T-helper 1 cell (primary cell): ENCODE measurements at places on chromosomes 16 and 17.

DNA sequence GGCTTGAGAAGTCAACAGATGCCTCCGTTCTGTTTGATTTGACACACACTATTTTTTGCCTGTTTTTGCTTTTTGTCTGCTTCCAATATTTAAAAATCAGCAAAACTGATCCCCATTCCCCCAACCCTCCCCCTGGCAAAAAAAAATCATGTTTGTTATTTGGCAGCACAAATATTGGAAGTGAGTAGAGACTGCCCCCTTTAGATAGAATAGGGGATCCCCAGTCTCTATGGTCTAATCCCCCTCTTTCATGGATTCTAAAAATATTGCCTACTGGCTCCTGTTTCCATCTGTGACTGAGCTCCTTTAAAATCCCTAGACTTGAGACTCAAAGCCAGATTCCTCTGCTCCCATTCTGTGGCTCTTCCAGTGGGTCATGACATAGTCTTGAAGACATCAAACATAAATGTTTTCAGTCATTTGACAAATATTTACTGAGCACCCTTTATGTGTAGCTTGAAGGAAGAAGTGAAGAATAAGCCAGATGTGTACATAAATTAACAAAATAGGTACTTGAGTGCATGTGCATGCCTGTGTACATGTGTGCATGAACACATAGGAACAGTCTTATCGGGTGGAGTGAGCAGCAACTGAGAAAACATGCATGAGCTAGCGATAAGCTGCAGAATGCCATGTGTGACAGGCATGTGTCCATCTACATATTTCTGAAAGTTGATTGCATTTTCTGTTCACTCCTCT, 101.2 kb downstream of the SALL1 start:
- no peak for DNase-seq

- DNase-seq, result no peak
Observed at GRCh38 chr17:81534157-81535006, 6.2 kb downstream of the FSCN2 start.

- peak; percentile 74 for DNase-seq
Observed at GRCh38 chr17:7478276-7479212, 887 bp downstream of the ZBTB4 start.

GRCh38 chr16:70635336-70636016, 10.9 kb upstream of the IL34 start:
- no peak for DNase-seq

DNA sequence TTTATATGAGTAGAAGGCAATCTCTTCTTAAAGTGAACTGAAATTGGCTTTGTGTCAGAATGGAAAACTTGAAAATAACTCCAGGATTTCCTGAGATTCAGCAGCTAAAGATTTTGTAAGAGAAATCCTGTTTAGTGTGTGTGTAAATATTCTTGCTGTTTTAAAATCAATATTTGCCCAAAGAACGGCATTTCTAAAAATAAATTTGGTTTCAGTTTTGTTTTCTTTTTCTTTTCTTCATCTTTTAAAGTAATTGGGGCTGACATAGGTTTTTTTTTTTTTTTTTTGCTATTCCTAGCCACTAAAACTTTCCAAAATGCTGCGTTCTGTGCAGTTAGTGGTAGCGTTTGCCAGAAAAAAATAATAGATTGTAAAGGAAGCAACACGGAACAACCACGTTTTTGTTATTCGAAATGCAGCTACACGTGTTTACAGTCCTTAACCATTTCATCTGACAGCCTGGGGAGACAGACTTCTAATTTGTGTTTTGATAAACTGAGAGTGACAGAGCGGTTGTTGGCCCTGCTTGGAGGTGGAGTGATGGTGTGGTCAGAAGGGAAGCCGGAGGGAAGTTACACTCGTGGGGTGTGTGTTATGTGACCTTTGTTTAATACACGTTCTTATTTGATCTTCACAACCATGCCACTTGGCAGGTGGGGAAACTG, 21.6 kb upstream of the SMPD3 start:
- no peak for DNase-seq

DNA sequence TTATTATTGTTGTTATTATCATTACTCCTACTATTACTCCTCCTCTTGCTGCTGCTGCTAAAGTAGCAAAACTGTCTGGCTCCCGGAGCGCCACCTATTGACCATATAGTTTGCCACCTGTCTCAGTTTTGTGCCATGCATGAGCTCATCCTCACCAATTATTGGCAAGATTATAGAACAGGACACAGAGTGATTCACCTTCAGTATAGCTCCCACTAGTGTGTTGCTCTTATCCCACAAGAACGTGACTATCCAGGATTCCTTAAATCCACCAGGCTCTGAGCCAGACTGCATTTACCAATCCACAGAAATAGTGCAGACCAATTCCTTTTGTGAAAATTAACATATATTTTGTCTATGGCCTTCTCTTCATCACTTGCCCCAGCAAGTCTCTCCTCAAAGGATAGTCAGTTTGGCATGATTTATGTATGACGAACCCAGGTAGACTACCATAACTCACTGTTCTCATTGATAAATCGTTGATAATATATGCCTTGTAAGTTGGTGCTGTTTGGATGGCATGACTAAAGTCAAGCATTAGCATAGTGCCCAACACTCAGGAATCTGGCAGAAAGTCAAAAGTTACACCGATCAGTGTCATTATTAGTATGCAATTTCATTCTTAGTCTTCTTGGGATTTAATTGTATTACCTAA, 405.5 kb upstream of the HSBP1 start:
- DNase-seq, result no peak

GRCh38 chr17:79740413-79740812, 9.7 kb downstream of the ENPP7 start:
- DNase-seq, result no peak

DNA sequence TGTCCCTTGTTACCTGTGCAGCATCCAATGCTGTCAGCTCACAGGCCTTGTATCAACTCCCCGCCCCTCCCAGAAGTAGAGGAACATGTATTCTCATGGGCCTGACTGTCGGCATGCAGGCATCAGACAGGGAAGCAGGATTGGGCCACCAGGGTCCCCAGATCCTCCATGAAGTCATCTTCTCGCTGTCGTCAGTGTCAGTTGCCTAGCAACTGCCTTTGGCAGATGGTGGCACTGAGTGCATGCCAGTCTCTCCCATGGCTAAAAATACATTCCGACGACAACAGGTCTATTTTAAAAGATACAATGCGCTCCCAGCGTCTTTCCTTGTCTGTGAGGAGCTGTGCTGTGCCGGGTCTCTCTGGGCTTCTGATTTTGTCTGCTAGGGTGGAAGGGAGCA, 36.8 kb upstream of the CES5A start:
- no peak for DNase-seq

DNA sequence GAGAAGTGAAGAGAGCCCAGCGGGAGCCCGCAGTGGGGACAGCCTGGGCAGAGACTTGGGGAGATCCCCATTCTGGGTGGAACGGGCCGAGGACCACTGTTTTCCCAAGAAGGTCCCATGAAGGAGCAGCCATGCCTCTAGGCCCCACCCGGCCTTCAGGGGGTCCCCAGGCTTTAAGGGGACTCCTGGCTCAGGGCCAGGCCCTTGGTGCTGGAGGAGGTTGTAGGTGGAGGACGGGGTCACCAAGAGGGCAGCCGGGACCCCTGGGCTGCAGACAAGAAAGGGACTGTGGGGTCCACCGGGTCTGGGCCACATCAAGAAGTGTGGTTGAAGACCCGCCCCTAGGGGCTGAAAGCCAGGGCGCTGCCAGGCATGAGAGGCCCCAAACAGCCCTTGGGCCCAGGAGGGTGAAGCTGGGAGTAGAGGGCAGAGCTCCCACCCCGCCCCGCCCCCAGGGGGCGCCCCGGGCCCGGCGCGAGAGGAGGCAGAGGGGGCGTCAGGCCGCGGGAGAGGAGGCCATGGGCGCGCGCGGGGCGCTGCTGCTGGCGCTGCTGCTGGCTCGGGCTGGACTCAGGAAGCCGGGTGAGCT, at the start of gene PRSS21:
PRSS21 (plus strand) TSS at position 487 of the 589 bp plus-strand sequence; CDS start at position 519, 32 bp downstream.
- no peak for DNase-seq

GRCh38 chr17:29433541-29433940, 43.4 kb downstream of the TAOK1 start:
- DNase-seq, result no peak

DNA sequence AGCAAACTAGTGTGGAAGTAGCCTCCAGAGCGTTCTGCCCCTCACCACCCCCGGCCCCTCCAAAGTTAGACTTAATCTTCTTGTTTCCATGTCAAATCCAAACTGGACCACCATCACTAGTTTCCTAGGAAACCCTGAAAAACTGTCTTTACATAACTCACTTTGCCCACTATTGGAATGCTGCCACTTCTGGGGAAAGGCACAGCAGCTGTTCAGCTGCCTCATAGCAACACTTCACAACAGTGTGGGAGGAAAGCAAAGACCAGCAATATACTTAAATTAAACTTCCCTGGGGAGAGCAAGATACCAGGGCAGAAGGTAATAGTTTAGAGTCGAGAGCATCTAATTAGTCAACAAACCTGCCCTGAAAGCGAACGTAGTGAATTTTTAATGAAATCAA, 452.2 kb downstream of the KCNJ2 start:
- DNase-seq, result no peak

GRCh38 chr17:33811984-33812577, 443.0 kb upstream of the CCL2 start:
- DNase-seq, result no peak

DNA sequence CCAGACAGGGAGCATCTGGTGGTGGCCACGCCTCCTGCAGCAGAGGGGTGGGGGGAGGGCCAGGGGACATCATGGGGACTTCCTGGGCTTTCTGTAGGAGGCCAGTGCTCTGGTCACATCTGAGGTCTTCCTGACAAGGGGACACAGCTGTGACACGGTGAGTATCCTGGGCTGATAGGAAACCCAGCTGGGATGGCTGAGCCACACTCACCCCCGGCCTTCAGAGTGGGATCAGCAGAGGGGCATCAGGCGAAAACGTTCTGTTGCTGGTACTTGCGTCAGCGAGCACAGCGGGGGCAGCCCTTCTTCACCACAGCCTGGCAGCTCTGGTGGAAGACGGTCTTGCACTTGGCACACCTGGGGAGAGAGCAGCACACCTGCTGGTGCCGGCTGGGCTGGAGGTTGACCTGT, 122.9 kb upstream of the SMURF2 start:
- no peak for DNase-seq

DNA sequence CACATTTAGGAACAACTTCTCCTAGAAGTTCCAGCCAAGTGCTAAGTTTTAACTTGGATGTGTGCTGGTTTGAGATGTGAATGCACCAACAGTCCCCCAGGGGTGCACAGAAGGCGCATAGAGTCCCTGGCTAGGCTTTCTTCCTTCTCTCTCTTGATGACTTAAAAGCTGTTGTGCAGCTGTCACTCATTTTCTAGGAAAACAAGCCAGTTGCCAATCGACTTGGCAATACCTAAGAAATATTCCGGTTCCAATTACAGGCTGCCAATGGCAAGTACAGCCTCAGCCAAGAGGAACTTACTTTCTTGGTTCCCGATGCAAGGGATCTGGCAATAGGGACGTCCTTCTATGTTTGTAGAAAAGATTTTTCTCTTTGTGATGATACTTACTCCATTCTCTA, 266.6 kb upstream of the EEF2KMT start:
- DNase-seq, result no peak

- DNase-seq, result no peak
Observed at GRCh38 chr17:3029213-3029913, 34.0 kb downstream of the OR1D5 start.

DNA sequence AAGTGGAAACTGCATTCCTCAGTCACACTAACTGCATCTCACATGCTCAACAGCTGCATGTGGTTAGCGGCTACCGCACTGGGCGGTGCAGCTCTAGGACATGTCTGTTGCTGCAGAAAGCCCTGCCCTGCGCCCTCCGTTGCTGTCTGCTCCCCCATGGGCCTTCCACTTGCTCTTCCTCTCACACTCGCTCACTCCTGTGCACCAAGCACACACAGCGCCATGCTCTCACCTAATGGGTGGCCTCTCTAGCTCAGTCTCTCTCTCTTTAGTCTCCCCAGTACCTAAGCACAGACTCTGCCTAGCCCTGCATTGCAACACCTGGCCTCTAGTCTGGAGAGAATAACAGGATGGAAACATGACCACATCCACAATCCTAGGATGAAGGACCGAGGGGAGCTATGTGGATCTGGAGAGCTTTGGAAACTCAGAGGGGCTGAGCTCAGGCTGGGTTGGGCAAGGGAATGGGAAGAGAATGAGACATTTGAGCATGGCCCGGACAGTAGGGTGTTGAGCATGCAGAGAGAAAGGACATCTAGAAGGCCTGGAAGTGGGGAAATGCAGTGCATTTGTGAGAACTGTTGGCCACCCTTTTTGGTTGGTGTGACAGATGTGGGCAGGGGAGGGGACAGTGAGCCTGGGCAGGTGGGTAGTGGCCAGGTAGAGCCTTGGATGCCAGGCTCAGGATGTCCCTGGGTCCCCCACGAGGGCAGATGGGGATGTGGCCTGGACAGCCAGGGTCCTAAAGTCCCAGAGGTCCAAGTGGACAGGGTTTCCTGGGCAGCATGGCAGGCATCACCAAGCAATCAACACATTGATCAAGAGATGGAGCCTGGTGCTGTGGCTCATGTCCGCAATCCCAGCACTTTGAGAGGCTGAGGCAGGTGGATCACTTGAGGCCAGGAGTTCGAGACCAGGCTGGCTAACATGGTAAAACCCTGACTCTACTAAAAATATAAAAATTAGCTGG, 16.1 kb downstream of the SGCA start:
- no peak for DNase-seq

DNA sequence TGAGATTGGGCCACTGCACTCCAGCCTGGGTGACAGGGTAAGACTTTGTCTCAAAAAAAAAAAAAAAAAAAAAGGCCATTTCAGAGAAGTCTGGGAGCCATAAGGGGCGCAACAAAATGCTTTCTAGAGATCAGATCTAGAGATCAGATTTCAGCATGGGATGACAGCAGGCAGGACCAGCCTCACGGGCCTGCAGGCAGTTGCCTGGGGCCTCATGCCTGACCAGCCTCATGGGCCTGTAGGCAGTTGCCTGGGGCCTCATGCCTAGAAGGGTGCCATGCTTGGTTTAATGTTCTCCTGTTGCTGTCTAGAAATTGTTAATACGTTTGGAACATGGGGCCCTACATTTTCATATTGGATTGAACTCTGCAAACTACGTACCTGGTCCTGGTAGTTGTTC, 59.4 kb downstream of the MARF1 start:
- DNase-seq, result no peak

DNA sequence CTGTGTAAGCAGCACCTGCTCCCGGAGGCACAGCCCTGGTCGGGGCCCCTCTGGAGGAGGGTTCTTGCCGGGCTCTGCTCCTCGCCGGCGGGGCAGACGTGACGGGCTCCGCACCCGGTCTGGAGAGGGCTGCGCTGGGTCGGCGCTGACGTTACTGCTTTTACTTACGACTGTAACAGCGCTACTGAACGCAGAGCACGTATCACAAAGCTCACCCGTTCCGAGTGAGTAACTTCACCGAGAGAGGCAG, 1.3 kb upstream of the RAB40C start:
- peak; percentile 60 for DNase-seq

- no peak for DNase-seq
Observed at GRCh38 chr17:67837965-67838364, 12.7 kb downstream of the BPTF start.

GRCh38 chr16:68235108-68235886, 630 bp downstream of the ESRP2 start:
- DNase-seq, result peak; percentile 16

- no peak for DNase-seq
Observed at GRCh38 chr17:27540318-27541101, 84.3 kb downstream of the KSR1 start.

- no peak for DNase-seq
Observed at GRCh38 chr16:86517652-86518258, 7.4 kb downstream of the FOXF1 start.
